Endothelial cell of umbilical vein (primary cell): ENCODE measurements at places on chromosomes 12 and 14.

DNA sequence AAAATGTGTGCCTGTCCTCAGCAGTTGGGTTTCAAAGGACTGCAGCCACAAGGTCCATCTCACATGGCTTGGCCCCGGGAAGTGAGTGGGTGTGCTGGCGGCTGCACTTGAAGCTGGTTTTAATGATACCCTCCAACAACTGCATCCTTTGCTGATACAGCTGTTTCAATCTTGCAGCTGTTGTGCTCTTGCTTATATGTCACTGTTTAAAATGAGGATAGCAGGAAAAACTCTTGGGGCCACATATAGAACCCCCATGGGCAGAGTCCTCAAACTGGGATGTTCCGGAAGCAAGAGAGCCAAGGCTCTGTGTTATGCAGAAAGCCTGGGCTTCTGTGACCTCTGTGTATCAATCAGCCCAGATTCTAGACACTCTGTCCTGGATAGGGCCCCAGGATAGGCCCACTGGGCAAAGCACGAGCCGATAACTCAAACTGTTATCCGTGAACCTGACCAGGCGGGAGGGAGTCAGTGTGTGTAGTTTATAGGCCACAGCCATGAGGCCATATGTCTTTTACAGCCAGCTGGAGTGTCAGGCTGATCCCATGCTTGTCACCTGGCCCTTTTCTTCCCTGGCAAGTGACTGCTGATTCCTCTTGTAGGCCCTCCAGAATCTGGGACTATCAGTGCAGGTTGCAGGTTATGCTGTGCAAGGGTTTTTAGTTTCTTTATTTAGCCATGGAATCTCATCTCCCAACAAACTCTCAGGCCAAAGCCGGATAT, 74.3 kb downstream of the SSPN start:
- H3K36me3 ChIP-seq = no peaks in the 10 kb centered on the region
- H3K4me3 ChIP-seq = no peak overlapping the region
- no peak for DNase-seq
- peaks cover 2% of the 10 kb centered on the region for H3K27me3 ChIP-seq
- no peak overlapping the region for H3K27ac ChIP-seq

DNA sequence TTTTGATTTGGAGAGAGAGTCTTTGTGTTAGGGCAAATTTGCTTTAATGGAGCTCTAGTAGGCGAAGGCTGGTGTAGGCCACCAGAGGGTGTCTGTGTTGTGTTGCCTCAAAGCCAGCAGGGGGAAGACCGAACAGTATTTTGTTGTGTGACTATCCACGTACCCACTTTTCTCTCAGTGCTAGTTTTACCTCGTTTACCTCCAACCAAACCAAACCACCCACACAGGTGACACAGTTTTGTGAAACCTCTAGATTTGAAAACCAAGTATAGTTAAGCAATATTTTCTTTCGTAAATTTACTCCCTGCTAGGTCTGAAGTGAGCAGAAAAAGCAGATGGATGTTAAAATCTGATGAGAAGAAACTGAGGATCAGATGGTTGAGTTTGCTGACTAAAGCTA, 36.3 kb upstream of the NPFF start:
- peaks cover 8% of the 10 kb centered on the region for H3K4me1 ChIP-seq
- H3K4me3 ChIP-seq = no peak overlapping the region
- H3K36me3 ChIP-seq = peaks cover 12% of the 10 kb centered on the region
- H3K27me3 ChIP-seq = no peaks in the 10 kb centered on the region
- peak overlapping the region; percentile 43 for H3K27ac ChIP-seq
- DNase-seq = peak; percentile 78

DNA sequence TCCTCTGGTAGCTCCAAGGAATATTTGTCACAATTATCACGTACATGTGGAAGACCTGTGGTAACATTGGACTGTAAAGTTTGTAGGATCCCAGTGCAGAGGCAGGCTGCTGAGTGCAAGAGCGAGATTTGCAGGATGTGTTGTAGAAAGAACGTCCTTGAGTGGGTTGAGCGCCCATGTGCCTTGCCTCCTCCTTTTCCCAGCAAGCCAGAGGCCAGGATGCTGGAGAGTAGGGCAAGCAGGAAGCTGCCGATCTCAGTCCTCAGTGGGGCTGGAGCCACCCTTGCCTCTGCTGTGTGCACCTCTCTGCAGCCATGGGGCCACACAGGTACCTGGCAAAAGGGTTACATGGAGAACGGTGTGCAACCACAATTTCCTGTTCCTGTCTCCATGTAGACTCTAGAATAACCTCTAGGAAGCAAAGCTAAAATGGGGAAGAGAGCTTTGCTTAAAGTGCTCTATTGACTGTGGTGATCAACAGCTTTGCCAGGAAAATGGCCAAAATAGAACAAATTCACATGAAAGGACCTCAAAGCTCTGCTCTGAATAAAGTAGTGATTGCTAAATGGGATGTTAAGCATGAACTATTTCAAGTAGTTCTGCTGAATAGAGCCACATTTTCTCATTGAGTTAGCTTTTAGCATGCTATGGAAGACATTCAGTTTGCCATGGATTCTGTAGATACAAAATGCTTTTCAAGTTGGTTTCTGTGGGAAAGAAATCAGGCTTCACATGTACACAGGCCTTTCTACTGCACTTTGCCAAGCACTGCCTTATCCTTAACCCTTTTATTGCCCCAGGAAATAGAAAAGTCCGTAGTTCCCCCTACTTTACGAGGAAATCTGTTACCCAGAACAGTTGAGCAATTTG, 37.4 kb downstream of the ANKRD9 start:
- no peak overlapping the region for H3K4me3 ChIP-seq
- H3K27me3 ChIP-seq = no peaks in the 10 kb centered on the region
- H3K36me3 ChIP-seq = no peaks in the 10 kb centered on the region
- no peaks in the 10 kb centered on the region for H3K4me1 ChIP-seq

DNA sequence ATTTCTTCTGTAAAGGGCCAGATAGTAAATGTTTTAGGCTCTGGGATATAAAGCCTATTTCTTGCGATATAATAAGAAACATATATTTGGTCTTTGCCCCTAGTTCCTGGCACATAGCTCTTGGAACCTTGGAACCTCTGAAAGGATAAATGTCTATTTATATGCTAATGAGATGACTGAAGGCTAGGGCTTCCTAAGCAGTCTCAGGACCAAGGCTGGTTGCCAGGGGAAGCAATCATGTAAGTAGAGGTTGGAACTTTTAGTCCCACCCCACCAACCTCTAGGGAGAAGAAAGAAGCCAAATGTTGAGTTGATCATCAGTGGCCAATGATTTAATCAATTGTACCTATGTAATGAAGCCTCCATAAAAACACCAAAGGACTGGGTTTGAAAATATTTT, 26.6 kb upstream of the NFYB start:
- peaks cover 2% of the 10 kb centered on the region for H3K27me3 ChIP-seq
- H3K36me3 ChIP-seq = no peaks in the 10 kb centered on the region
- no peak for DNase-seq

- H3K27me3 ChIP-seq = no peaks in the 10 kb centered on the region
- H3K36me3 ChIP-seq = no peaks in the 10 kb centered on the region
- H3K4me1 ChIP-seq = no peaks in the 10 kb centered on the region
These were observed 1443.2 kb upstream of the FLRT2 start for GRCh38 chr14:84086714-84087113.

GRCh38 chr12:117098361-117099217, 627 bp downstream of the TESC start:
- no peak for DNase-seq
- no peak overlapping the region for H3K27ac ChIP-seq
- no peaks in the 10 kb centered on the region for H3K4me1 ChIP-seq
- H3K4me3 ChIP-seq = no peak overlapping the region
- H3K27me3 ChIP-seq = peaks cover 49% of the 10 kb centered on the region
- H3K36me3 ChIP-seq = no peaks in the 10 kb centered on the region

- no peaks in the 10 kb centered on the region for H3K27me3 ChIP-seq
- no peak overlapping the region for H3K4me3 ChIP-seq
- H3K27ac ChIP-seq = no peak overlapping the region
- peaks cover 29% of the 10 kb centered on the region for H3K4me1 ChIP-seq
These were observed 23.0 kb downstream of the KLRK1 start for GRCh38 chr12:10366875-10367274.

DNA sequence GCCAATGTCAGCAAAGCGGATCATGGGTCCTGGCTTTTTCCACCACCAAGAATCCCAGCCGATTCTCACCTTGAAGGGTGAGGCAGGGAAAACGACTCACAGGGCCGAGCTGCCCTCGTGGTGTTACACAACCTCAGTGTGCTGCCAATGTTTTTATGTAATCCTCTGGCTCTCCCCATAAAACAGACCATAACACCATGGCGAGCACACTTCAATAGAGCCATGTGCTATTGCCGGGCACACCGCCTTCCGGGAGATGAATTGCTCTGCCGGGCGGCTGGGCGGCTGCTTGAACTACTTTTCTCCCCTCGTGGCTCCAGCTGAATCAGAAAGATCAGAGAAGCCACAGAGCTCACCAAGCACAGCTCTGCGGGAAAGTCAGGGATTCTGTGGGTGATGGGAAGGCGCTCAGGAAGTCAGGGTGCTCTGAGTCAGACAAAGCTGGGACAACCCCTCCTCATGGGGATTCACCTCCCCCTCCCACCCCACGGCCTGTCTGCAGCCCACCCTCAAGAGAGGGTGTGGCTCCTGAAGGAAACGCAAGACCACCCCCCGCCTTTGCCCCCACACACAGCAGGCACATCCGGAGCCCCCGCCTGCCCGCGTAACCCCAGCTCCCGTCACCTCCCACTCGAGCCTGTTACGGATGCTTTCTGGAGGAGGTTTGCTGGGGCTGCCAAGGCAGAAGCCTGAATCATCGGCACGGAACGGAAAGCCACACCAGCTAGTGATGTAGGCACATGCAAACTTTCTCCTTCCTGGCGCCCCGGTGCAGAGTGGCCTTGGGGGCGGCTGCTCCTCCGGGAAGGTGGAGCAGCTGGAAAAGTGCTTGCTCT, 1.8 kb downstream of the GALNT9 start:
- peak; percentile 45 for DNase-seq
- H3K36me3 ChIP-seq = no peaks in the 10 kb centered on the region

DNA sequence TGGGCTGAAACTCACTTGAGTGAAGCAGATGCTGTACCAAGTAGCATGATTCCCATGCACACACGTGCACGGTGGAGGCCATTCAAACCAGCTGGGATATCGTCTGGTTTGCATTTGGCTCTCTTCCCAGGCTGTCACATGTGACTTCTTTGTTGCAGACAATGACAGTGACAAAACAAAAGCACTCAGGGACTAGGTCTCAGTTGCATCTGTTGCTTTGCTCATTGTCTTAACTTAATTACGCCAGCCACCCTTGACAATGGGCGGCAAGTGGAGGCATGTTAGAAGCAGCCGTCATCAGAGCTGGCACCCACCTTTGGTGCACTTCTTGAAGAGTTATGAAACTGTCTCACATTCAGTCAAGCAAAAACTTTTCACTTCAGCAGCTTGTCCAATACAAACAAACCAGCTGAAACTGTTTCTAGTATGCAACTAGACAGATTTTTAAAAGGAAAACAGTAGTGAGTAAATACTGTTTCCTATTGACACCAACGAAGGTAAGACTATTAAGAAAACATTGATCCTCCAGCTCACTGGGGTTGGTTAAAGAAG, 74.3 kb downstream of the IGF1 start:
- H3K27ac ChIP-seq = no peak overlapping the region
- H3K27me3 ChIP-seq = no peaks in the 10 kb centered on the region
- H3K36me3 ChIP-seq = no peaks in the 10 kb centered on the region
- H3K4me1 ChIP-seq = no peaks in the 10 kb centered on the region
- DNase-seq = peak; percentile 9

DNA sequence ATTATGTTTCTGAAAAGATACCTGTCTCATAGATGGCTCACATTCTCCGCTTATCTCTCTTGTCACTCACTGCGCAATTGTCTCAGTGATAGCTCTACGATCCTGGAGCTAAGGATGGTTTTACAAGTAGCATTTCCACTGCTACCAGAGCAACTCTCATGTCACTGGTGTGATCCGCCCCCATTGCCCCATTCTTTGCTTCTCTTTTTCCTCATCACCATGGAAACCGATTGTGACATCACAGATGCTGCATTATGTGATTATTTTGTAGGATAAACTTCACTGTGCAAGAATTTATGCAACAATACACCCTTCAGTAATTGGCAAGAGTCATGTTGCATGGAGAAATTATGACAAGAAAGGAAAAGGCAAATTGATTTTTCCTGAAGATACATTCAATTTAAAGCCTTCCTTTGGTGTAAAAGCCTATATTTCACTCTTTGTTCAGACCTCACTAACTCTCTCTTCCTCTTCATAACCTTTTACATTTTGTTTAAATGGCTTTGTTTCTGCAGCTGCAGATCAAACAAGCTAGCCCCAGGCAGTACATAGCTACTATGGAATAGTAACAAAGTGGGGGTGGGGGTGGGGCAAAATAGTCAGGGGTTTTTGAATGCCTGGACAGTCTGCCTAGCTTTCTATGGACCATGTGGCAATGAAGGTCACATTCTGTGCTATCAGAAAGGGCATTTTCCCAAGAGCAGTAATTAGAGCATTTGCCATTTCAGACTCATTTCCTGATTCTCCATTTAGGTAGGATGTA, 539.8 kb downstream of the NRXN3 start:
- H3K27me3 ChIP-seq = no peaks in the 10 kb centered on the region
- no peak overlapping the region for H3K27ac ChIP-seq
- no peaks in the 10 kb centered on the region for H3K4me1 ChIP-seq
- H3K4me3 ChIP-seq = no peak overlapping the region
- H3K36me3 ChIP-seq = no peaks in the 10 kb centered on the region

GRCh38 chr14:42554091-42554490, 947.4 kb downstream of the LRFN5 start:
- no peak overlapping the region for H3K27ac ChIP-seq
- DNase-seq = no peak
- no peaks in the 10 kb centered on the region for H3K36me3 ChIP-seq
- H3K27me3 ChIP-seq = no peaks in the 10 kb centered on the region
- H3K4me3 ChIP-seq = no peak overlapping the region

DNA sequence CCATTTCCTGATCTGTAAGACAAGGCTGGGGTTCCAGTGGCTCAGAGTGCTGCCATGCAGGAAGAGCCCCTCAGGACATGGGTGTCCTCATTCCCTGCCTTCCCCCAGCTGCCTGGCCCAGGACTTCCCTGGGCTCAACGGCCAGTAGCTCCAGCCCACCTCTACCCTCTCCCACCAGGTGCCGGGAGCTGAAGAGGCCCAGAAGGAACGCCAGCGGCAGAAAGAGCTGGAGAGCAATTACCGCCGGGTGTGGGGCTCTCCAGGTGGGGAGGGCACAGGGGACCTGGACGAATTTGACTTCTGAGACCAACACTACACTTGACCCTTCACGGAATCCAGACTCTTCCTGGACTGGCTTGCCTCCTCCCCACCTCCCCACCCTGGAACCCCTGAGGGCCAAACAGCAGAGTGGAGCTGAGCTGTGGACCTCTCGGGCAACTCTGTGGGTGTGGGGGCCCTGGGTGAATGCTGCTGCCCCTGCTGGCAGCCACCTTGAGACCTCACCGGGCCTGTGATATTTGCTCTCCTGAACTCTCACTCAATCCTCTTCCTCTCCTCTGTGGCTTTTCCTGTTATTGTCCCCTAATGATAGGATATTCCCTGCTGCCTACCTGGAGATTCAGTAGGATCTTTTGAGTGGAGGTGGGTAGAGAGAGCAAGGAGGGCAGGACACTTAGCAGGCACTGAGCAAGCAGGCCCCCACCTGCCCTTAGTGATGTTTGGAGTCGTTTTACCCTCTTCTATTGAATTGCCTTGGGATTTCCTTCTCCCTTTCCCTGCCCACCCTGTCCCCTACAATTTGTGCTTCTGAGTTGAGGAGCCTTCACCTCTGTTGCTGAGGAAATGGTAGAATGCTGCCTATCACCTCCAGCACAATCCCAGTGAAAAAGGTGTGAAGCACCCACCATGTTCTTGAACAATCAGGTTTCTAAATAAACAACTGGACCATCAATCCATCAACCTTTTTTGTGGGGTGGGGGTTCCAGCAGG, 17.6 kb downstream of the AGAP2 start:
- H3K4me1 ChIP-seq = peaks cover 2% of the 10 kb centered on the region
- H3K4me3 ChIP-seq = no peak overlapping the region
- H3K27me3 ChIP-seq = no peaks in the 10 kb centered on the region
- no peak for DNase-seq
- H3K36me3 ChIP-seq = no peaks in the 10 kb centered on the region
